Ascending aorta (tissue), 2 donors: ENCODE measurements at places on chromosomes 1 and 21. TPM values are rescaled to one million over a fixed set of nuclear protein-coding genes. Genes with fewer than 3 reads are reported as not detected.

DNA sequence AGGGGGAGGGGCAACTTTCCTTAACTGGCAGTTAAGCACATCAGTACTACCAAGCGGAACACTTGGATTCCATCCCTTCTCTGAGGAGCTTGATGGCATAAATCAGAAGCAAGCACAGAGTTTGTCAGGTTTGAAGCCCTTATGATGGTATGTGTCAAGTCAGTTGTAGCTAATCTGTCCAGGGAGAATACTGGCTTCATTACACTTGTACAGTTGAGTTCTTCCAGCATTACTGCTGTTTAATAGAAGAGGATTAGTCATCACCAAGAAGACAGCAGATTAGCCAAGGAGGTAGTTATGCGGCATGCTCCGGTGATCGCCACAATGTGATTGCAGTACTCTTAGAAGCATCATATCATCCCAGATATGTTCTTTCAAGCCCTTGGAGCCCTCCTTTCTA is 2.1 kb upstream of the TDRD5 start:
- H3K36me3 ChIP-seq, result no peaks in the 10 kb centered on the region
- no peaks in the 10 kb centered on the region for H3K27me3 ChIP-seq
- H3K4me3 ChIP-seq, result no peak overlapping the region
- H3K27ac ChIP-seq, result no peak overlapping the region
- peaks cover 2% of the 10 kb centered on the region for H3K4me1 ChIP-seq

DNA sequence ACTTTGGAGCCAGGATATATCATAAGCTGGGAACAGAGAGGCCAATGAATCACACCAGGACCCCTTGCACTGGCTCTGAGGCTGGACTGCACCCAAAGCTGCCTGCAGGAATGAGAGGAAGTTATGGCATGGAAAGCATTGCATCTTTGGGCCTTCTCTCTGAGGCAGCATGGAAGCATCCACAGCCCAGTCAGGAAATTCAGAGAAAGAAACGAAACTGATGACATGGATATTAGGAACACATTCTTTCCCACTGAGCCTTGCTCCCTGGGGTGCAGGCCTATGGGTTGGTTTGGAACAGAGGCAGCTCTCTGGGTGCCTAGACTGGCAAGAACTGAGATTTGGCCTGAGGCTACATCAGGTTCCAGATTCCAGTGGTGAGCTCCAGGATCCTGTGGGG is 98.6 kb downstream of the NGF start:
- DNase-seq, result no peak
- H3K27ac ChIP-seq, result no peak overlapping the region
- H3K27me3 ChIP-seq, result no peaks in the 10 kb centered on the region
- H3K4me1 ChIP-seq, result no peaks in the 10 kb centered on the region
- no peak overlapping the region for H3K4me3 ChIP-seq

DNA sequence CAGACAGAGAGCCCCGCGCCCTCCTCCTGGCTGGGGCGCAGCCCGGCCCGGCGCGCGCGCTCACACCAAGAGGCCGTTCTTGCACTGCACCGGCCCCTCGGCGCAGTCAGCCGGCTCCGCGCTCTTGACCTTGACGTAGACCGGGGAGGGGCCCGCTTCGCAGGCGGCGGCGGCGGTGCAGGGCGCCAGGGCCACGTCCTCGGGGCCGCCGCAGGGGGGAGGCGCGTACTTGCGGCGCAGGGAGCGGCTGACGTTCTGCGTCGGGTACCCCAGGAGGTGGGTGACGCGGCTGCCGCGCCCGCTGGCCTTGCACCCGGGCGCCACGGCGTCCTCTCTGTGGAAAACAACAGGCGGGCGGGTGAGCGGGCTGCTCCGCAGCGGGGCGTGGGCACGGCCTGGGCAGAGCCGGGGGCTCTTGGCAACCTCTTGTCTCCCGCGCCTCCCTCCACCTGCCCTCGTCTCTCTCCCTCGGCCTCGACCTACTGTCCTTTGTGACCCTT is 7.7 kb downstream of the VSIG8 start:
- H3K27me3 ChIP-seq, result no peaks in the 10 kb centered on the region
- H3K36me3 ChIP-seq, result no peaks in the 10 kb centered on the region
- peak; percentile 92 for DNase-seq
- H3K4me1 ChIP-seq, result no peaks in the 10 kb centered on the region

GRCh38 chr1:97163591-97164275 is 442.1 kb downstream of the PTBP2 start:
- H3K27me3 ChIP-seq, result no peaks in the 10 kb centered on the region
- H3K4me3 ChIP-seq, result no peak overlapping the region
- no peak overlapping the region for H3K27ac ChIP-seq
- no peaks in the 10 kb centered on the region for H3K36me3 ChIP-seq
- no peaks in the 10 kb centered on the region for H3K4me1 ChIP-seq
- DNase-seq, result no peak

DNA sequence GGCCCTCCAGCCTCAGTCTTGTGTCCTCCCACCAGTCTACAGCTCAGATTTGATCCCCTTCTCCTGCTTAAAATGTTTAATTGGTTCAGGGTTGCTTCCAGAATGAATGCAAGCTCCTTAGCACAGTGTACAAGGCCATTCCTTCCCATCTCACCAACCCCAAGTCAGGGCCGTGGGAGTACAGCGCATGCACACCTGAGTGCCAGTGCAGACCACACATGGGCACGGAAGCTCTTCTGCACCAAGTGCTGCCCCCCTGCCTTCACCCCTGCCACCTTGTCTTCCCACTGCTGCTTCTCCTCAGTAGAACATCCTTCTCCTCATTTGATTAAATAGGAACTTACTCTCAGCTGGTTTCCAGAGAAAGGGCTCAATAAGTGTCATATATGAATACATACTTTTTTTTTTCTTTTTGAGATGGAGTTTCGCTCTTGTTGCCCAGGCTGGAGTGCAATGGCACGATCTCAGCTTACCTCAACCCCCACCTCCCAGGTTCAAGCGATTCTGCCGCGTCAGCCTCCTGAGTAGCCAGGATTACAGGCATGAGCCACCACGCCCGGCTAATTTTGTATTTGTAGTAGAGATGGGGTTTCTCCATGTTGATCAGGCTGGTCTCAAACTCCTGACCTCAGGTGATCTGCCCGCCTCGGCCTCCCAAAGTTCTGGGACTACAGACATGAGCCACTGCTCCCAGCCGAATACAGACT is 9.3 kb downstream of the PMF1 start:
- H3K4me1 ChIP-seq, result no peaks in the 10 kb centered on the region
- no peak overlapping the region for H3K4me3 ChIP-seq
- H3K36me3 ChIP-seq, result peaks cover 40% of the 10 kb centered on the region
- H3K27me3 ChIP-seq, result no peaks in the 10 kb centered on the region

DNA sequence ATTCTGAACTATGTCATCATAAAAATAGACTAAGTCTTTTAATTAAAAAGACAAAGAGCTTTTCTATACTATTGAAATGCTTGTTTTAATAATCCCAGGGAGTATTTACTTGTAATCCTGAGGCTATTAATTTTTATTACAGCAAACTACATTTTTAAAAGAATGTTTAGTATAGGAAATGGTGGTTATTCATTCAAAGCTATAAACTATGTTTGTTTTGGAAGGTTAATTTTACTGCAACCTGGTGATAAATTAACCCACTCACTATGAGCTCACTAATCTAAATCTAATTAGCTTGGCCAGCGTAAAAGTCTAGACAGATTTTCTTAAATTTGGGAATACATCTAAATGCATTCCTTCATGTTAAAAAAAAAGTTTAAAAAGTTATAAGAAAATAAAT is 13.8 kb upstream of the EYA3 start:
- no peaks in the 10 kb centered on the region for H3K27me3 ChIP-seq
- H3K36me3 ChIP-seq, result no peaks in the 10 kb centered on the region

DNA sequence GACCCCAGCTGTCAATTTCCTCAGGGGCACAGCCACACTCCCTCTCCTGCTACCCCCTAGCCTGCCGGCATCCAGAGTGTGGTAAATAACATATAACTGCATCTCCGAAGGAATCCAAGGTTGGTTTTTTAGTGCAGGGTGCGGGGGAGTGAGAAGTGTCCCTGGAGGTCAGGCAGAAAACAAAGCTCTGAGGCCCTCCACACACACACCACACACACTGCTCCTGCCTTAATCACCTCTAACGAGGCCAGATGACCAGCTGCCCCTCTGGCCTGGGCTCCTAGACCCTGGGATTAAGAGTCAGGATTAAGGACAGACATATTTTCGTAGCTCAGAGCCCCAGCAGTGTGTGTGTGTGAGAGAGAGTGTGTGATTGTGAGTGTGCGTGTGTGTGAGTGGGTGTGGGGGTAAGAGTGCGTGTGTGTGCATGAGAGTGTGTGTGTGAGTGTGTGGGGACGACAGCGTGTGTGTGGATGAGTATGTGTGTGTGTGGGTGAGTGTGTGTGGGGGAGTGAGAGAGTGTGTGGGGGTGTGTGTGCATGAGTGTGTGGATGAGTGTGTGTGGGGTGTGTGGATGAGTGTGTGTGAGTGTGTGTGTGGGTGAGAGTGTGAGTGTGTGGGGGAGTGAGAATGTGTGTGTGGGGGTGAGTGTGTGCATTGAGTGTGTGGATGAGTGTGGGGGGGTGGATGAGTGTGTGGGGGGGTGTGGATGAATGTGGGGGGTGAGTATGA is 14.6 kb downstream of the SDC3 start:
- no peaks in the 10 kb centered on the region for H3K36me3 ChIP-seq
- no peak overlapping the region for H3K4me3 ChIP-seq
- H3K4me1 ChIP-seq, result peaks cover 35% of the 10 kb centered on the region
- no peaks in the 10 kb centered on the region for H3K27me3 ChIP-seq

- H3K27me3 ChIP-seq, result no peaks in the 10 kb centered on the region
- H3K4me3 ChIP-seq, result no peak overlapping the region
- H3K4me1 ChIP-seq, result no peaks in the 10 kb centered on the region
- H3K36me3 ChIP-seq, result no peaks in the 10 kb centered on the region
Measured at GRCh38 chr1:1606232-1606631, 6.3 kb upstream of the FNDC10 start.

GRCh38 chr1:234296496-234296895 is 76.8 kb upstream of the COA6 start:
- no peaks in the 10 kb centered on the region for H3K27me3 ChIP-seq
- no peak for DNase-seq
- H3K4me3 ChIP-seq, result no peak overlapping the region
- no peaks in the 10 kb centered on the region for H3K36me3 ChIP-seq

DNA sequence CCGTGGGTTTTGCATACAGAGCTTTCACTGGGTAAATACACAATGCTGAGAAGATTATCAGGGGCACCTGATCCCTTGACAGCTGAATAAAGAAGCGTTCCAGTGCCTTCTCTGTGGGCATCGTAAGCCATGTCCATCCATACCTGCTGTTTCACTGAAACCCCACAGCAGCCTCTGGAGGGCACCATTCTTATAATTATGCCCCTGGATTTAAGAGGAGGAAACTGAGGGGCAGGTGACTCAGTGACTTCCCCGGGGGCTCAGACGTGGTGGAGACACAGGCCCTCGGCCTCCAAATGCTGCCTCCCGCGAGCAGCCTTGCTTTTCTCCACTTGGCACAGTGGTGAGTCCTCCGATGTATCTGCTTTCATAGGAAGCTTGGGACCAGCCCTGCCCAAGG is 56.7 kb downstream of the B3GALT5 start:
- DNase-seq, result peak; percentile 19
- no peak overlapping the region for H3K27ac ChIP-seq
- H3K4me1 ChIP-seq, result no peaks in the 10 kb centered on the region

RGS21 gene
- not detected for total RNA-seq

TRPM2 gene
- 0.43 TPM for total RNA-seq

CCDC27 gene
- not detected for total RNA-seq

AGMAT gene
- 1.1 TPM for total RNA-seq

NHLH2 gene
- not detected for total RNA-seq
